ENCODE measurements at places on chromosomes 1 and 21.

GRCh38 chr1:32014948-32015273, 1.2 kb downstream of the KHDRBS1 start:
- DNase-seq, result no peak

DNA sequence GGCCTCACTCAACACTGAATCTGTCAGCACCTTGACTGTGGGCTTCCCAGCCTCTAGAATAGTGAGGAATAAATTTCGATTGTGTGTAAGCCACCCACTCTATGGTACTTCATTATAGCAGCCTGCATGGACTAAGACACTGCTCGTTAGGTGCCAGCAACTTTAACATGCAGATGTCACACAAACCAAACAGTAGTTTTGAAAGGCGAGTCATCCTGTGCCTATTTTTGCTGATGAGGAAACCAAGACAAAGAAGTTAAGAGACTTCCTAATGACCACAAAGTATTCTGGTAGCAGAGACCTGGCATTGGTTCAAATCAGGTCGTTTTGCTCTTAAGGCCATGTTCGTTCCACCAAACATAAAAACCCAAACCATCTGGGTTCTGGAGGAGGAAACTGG, 42.9 kb downstream of the BATF3 start:
- DNase-seq, result no peak

DNA sequence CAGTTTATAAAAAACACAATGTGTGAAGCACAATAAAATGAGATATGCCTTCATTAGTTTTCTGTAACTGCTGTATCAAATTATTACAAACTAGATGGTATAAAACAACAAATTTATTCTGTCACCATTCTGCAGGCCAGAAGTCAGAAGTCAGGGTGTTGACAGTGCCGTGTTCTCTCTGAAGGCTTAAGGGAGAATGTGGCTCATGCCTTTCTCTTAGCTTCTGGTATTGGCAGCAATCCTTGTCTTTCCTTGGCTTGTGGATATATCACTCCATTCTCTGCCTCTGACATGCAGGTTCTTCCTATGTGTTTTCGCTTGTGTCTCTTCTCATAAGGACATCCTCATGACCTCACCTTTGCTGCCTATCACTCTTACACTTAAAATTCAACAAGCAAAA, 10.1 kb downstream of the NEK7 start:
- no peak for DNase-seq

- no peak for DNase-seq
These were observed 96.7 kb downstream of the ZP4 start for GRCh38 chr1:237794071-237794470.

- no peak for DNase-seq
These were observed 33.4 kb upstream of the ATP5PO start for GRCh38 chr21:33948951-33949444.

- no peak for DNase-seq
These were observed 528.6 kb downstream of the LTN1 start for GRCh38 chr21:28464095-28464494.

GRCh38 chr1:154318386-154318785, 2.5 kb upstream of the AQP10 start:
- DNase-seq, result no peak

GRCh38 chr1:167635156-167635648, 5.2 kb downstream of the RCSD1 start:
- no peak for DNase-seq

- no peak for DNase-seq
These were observed 14.3 kb downstream of the ADAMTSL4 start for GRCh38 chr1:150563340-150564038.

DNA sequence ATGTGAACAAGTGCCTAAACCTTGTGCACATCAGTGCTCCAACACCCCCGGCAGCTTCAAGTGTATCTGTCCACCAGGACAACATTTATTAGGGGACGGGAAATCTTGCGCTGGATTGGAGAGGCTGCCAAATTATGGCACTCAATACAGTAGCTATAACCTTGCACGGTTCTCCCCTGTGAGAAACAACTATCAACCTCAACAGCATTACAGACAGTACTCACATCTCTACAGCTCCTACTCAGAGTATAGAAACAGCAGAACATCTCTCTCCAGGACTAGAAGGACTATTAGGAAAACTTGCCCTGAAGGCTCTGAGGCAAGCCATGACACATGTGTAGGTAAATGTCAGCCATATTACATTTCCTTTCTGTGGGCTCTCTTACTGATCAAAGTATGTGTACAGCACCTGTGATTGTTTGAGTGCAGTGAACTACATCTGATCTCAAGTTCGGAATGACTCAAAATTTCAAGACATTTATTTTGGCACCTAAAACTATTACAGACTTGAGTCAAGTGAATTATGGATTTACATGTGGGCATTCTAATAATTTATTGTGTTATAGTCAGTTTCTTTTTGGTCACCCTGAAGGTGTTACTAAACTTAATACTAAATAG, 196.5 kb downstream of the TPR start:
- no peak for DNase-seq

DNA sequence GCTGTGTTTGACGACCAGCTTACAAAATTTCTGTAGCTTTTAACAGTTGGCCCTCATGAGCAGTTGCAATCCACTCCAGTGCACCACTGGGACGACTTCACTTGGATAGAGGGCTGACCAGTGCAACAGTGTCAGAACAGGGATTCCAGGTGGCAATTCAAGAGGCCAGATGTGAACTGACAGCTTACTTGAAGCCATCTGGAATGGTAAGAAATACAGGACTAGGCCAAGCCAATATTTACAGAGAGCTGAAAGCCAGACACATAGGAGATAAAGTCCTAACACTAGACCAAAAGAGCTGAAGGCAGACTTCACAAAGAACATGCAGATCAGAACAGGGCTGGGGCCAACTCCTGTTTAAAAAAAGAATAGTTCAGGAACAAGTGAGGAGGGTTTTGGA, 93.5 kb upstream of the NFIA start:
- DNase-seq, result no peak

DNA sequence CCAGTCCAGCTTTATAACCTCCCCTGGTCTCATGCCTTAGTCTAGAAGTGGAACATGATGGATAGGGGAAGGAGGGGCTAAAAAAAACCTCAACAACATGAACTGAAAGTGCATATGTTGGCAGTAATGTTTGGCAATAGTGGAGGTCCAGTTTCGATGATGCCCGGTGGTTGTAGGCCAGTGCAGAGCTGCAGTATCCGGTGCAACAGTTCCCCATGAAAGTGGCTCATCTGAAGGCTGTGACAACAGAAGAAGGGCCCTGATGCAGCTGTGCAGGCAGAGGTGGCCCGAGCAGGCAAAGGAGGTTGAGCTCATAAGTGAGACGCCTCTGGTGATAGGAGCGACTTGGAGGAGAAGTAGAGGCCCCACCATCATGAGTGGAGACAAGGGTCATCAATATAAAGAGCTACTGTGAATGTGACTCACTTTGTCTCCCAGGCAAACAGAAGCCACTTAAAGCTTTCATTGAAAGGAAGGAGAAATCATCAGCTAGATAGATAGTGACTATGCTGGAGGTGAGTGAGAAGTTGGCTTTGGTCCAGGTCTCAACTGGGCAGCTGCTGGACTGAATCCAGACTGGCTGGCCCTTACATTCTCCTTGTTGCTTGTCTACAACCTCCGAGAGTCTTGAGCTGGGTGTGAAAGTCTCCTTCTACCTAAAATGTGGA, 10.2 kb upstream of the CREG1 start:
- DNase-seq, result no peak

- no peak for DNase-seq
These were observed 58.9 kb downstream of the VWA5B1 start for GRCh38 chr1:20349561-20349960.

DNA sequence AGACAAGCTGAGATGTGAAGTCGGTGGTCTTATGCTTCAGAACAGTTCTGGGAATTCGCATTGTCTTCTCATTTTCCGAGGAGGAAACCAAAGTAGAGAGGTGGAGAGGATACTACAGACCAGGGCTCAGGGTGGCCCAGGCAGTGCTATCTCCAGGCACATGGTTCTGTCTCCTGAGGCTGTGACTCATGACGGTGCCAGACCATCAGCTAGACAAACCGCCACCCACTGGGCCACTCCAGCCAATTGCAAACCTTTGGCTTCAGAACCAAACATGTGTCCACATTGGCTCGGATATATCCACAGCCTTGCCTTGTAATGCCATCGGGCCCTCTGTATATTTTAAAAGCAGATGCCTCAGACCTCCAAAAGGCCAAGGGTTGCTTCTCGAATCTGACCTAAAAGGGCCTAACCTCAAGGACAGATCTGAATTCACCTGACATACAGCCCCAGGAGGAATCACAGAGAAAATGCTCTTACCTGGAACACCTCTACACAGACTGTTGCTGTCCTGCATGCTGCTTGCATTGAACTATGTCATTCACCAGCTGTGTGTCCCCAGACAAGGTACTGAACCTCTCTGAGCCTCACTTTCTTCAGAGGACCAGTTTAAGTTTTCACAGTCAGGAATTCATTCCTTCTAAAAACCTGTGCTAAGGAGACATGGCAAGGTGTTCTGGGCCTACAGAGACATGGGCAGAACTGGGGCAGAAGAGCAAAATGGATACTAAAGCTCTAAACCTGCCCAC, 224.9 kb upstream of the JUN start:
- DNase-seq, result no peak

DNA sequence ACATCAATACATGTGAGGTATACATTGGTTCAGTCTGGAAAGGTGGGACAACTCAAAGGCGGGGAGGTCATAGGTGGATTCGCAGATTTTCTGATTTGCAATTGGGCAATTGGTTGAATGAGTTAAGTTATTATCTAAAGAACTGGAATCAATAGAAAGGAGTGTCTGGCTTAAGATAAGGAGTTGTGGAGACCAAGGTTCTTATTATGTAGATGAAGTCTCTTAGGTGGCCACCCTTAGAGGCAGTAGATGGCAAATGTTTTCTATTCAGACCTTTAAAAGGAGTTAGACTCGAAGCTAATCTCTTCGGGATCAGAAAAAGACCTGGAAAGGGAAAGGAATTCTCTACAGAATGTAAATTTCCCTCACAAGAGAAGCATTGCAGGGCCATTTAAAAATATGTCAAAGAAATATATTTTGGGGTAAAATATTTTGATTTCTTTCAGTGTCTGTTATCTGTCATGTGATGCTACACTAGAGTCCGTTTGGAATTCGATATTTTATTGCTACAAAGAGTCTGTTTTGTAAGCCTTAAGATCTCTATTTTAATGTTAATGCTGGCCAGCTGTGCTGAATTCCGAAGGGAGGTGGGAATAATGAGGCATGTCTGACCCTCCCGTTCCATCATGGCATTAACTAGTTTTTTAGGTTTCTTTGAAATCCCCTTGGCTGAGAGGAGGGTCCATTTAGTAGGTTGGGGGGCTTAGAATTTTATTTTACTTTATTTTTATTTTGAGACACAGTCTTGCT, 265.1 kb downstream of the PTPRU start:
- no peak for DNase-seq

DNA sequence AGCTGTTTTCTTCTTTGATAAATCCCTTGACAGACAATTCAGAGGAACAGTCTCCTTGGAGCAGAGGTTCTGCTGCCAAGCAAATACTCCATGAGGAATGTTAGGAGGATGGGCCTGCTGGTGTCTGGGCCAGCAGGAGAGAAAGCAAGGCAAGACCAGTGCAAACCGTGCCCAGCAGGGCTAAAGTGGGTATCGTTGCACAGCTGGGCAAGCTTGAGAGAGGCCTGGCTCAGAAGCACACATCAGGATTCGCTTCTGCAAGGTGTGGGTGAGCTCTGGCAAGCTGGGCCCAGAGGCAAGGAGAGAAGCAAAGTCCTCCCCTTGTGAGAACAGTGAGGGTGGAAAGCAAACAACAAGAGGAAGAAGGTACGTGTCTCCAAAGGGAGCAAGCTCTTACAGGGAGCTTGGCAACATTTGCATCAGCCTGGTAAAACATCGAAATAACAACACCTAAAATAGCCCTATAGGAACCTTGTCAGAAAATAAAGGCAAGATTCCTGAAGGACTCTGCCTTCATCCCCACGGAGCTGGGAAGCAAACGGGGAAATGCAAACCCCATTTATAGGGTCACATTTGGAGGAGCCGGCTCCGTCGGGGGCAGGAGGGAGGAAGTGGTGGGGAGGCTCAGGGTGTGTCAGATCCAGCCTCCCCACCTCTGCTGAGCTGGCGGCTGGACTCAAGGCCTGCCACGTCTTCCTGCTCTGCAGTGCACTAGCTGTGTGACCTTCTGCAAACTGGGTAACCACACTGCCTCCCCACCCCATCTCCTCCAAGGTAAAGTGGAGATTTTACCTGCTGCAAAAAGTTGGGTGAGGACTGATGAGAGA, 62.3 kb upstream of the HIVEP3 start:
- DNase-seq, result no peak

GRCh38 chr21:25513810-25514209, 93.5 kb downstream of the MRPL39 start:
- no peak for DNase-seq

DNA sequence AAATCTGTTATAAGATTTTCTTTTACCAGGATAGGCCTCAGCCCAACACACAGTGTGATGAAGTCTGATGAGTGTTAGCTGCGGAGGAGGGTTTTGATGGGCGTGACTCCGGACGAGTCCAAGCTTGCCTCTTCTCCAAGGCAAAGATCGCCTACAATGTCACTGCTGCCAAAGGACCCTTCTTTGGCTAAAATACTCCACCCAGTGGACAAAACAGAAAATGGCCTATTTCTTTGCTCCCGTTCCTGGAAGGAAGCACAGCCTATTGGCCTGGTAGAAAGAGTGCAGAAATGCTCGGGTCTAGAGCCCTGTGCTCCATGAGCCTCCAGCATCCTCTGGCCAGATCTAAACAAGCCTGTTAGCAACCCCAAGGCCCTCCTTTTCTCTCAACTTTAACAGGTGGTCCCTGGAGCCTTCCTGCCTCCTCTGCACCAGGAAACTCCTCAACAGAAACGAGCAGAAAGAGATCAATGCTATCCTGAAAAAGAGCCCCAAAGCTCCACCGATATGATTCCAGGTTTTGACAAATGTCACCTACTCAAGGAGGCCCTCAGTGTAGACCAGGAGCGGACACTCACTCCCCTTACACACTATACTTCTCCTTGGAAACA, 3.4 kb upstream of the CASQ2 start:
- DNase-seq, result peak; percentile 46

DNA sequence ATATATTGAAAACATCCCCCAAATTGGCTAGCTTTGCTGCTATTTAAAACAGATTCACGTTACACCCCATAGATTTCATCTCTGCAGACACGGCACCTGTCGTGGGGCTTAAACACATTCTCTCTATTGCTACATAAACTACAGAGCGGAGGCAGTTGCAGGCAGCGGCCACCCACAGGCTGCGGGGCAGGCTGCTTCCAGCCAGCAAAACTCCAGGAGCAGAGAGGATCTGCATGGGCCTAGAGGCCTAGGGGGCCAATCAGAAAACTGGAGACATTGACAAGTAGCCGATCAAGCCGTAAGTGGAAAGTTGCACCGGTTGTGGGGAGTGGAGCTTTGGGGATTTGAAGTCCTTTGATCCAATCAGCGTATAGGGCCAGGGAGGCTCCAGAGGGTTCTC, 129.0 kb upstream of the KLHDC7A start:
- DNase-seq, result no peak

GRCh38 chr1:7454052-7454815, 316.9 kb upstream of the VAMP3 start:
- no peak for DNase-seq

DNA sequence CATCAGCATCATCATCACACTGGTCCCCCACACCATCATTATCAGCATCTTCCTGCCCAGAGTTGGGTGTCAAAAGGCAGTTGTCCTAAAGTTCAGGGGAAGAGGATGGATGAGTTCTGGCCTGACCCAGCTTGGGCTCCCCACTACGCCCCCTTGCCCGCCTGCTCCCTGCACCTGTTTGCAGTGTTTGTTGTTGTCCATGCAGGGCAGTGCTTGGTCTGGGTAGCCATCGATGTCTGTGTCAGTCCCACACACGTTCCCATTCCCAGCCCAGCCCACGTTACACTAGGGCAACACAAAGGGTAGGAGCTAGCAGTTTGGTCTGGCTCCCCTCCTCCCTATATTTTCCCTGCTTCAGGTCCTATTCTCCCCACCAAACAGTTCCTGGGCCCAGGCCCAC, 6.8 kb downstream of the THBS3 start:
- no peak for DNase-seq
